ENCODE measurements at places on chromosomes 1 and 21.

- DNase-seq, result no peak
Observed at GRCh38 chr1:22121421-22121911, 21.4 kb downstream of the WNT4 start.

DNA sequence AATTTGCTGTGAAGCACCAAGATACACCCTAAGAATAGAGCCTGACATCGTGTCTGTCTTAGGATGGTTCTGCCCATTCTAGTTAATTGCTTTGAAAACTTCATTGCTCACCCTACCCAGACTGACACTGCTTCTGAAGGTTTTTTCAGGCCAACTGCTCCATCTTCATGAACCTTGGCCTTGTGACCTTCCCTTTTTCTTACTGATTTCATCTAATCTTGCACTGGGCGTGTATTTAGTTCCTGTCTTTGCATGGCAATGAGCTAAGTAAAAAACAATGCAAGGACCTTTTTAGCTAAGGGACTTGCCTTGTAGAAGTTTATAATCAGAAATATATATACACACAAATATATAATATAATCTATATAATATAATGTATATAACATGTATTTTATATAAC, 108.0 kb downstream of the PBX1 start:
- DNase-seq, result no peak

DNA sequence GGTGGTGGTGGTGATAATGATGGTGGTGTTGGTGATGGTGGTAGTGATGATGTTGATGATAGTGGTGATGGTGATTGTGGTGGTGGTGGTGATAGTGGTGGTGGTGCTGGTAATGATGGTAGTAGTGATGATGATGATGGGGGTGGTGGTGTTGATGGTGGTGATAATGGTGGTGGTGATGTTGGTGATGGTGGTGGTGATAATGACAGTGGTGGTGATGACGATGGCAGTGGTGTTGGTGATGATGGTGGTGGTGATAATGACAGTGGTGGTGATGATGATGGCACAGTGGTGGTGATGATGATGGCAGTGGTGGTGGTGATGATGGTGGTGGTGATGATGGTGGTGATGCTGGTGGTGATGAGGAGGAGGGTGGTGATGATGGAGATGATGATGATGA, 7.0 kb upstream of the AJAP1 start:
- DNase-seq, result no peak

DNA sequence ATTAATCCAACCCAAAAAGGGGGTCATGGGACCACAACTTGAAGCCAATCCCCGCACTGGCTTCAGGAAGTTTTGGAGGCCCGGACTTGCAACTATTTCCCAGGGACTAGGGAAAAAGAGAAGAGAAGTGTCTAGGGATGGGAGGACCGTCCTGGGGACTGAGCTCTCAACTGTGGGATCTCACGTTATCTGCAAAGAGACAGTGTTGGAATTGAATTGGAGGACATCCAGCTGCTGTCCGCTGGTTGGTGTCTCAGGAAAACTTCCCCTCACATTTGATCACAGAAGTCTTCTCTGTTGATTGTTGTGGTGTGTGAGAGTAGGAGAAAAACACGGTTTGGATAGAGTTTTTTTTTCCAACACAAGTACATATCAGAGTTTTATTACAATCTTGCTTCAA, 46.2 kb upstream of the CITED4 start:
- DNase-seq, result no peak

DNA sequence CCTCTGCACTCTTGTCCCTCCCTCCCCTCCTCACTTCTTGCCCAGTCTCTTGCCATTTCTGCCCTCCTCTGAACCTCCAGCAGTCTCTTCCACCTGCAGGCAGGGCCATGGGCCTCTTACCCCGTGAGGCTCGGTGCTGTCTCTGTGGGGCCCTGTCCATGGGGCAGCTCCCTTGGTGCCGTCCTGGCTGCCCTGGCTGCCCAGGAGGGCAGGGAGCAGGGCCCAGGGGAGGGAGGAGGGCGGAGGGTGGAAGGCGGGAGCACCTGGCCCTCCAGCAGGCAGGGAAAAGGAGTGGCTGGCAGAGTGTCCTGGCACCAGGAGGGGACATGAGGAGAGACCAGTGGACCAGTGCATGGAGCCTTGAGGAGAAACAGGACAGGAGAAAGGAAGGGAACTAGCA, at the start of gene RORC:
RORC (minus strand) TSS at position 198 of the 400 bp plus-strand sequence; CDS start at position 160, 38 bp downstream.
- no peak for DNase-seq

DNA sequence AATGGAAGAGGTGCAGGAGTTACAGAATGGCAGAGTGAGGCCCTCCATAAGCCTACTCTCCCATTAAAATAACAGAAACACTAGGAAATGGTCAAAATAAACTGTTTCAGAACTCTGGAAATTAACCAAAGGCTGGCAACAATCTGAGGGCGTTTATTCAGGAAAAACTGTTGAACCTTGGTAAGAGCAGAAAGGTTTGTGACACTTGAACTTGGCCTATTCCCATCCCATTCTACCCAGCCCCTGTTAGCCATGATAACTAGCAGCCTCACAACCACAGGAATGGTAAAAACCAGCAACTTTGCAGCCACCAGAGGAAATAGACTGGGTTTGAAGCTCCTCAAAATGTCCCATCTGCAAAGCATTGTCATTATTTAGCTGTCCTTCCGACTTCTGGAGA, 256.8 kb downstream of the RHOU start:
- DNase-seq, result no peak

Measured in NCI-H1105 (cell line).